ENCODE measurements at places on chromosomes 1 and 21.

DNA sequence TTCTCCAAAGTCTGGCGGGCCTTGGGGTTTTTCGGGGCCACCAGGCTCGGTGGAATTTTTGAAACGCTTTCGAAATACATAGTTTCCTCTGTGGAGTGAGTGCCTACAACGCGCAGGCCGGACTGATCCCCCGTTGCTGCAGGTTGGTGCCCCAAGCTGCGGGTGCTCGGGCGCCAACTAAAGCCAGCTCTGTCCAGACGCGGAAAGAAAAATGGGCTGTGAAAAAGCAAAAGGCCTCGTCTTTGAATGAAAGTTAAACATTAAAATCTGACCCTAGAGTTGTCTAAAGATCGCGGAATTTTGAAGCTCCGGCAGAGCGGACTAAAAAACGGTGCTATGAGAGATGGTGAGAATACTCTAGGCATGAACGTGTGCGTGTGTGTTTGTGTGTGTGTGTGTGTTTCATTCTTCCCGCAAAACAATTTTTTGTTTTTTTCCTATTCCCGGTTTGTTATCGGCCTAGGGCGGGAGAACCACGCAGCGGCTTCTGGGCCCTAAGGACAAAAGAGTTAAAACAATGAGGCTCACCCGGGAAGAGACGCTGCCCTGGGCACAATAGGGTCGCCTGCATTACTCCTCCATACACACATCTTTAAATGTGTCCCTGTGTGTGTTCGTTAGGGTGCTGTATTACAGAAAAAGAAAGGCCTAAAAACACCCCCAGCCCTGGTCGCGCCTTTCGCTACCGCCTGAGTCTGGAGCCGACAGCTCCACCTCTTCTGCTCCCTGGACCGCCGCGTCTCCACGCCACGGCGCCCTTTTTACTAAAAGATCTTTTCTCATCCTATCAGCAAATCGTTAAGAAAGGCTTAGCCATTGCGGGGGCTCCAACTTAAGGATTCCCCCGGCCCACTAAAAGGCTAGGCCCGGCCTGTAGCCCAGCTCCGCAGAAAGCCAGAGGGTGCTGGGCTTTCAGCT is 3.2 kb downstream of the TBX15 start:
- DNase-seq = no peak

- no peak for DNase-seq
Observed at GRCh38 chr1:85607126-85607920, 26.8 kb downstream of the CCN1 start.

DNA sequence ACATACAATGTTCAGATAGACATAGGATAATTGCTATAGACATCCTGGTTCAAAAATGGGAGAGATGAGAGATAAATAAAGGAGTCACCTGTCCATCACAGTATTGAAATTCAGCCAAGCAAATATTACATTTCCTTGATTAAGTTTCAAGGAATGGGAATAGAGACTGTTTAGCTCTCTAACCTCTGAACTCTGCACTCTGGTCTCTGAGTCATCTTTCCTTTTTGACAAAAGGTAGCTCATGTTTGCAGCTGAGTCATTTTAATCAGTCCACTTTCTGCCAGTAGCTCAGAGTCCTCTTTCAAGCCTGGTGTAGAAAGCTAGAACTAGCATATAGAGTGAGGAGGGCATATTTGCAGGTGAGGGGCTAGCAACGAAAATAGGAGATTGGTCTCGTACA is 51.4 kb upstream of the GJA8 start:
- DNase-seq = no peak

GRCh38 chr1:200040481-200041138 is 13.1 kb downstream of the NR5A2 start:
- DNase-seq = no peak

GRCh38 chr1:31912839-31913239 is 25.3 kb downstream of the PTP4A2 start:
- DNase-seq = no peak

DNA sequence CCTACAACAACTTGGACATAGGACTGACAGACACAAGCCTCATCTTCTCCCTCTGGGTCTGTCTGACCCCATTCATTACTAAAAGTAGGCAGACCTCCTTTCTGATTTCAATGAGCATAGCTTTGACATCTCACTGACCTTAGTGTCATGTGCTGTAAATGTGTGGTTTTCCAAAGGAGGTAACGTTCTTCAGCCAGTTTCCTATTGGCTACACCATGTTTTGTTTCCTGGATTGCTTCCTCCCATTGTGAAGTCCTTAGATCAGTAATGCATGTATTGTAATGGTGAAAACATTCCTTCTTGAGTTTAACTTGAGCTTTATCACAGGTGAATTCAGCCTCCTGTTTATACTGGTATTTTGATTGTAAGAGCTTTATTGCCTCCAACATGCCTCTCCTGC is 20.6 kb downstream of the STXBP3 start:
- no peak for DNase-seq
